ENCODE measurements at places on chromosomes 11 and 22. TPM values are rescaled to one million over a fixed set of nuclear protein-coding genes. Genes with fewer than 3 reads are reported as not detected.

GRCh38 chr11:126416542-126417090 is 61.1 kb downstream of the ST3GAL4 start:
- peak; percentile 90 for DNase-seq

GRCh38 chr11:12741671-12742216 is 67.5 kb downstream of the TEAD1 start:
- DNase-seq: no peak

DNA sequence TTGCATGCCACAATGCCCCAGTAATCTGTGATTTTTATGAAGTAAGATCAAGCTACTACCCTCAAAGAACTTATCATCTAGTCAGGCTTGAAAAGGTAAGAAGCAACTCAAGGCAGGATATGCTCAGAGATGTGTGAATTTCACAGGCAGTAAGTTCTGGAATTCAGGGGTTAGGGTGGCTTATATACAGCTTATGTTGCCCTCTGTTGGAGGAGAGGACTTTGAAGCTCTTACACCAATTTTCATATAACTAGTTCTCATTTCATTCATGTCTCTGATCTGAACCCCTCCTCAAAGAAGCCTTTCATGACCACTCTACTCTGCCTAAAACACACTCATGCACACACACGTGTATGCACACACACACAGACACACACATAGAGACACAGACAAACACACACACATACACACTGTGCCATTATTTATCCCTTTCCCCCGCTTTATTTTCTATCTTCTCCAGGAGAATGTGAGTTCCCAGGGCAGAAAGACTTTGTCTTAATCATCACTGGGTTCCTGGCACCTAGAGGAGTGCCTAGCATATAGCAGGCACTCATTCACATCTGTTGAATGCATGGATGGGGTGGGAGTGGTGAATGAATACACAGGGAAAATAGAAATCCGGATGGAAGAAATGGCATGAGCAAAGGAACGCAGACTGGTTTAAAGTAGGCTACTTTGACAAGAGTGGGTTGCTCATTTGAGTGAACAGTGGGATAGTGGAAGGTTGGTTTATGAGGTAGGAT is 220.7 kb upstream of the ZBED5 start:
- no peak for DNase-seq

- DNase-seq: peak; percentile 73
Observed at GRCh38 chr11:69636512-69637197, 4.3 kb upstream of the CCND1 start.

DNA sequence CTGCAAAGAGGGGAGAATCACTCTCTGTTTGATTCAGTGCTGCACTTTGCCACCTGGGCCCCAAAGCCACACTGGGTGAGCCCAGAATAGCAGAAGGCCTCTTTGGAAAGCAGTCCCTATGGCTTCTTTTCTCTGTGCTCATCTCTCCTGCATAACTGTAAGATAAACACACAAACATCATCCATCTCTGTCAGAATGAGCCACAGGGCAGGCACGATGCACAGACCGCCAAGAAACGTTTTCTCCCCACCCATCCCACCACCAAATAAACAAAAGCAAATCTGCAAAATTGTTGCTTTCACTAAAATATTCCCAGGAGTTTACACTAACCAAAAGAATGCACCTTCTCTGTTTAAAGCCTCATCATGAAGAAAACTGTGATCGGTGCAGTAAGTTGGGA is 196.4 kb upstream of the POU2AF2 start:
- no peak for DNase-seq

DNA sequence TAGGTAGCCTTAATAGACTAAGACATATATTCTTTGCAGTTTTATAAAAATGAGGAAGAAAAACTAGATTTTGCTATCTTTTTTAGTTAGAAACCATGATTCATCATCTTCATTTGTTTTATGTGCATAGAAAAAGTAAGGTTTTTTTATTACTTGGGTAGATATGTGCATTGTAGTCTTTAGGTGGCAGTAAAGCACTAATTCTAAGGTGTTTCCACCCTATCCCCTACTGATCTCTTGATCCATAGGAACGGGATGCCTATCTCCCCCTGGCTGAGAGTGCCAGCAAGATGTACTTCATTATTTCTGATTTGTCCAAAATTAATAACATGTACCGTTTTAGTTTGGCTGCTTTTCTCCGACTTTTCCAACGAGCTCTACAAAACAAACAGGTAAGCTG is 148.1 kb downstream of the DYNC2H1 start:
- no peak for DNase-seq

GRCh38 chr22:42026705-42027104 is 28.1 kb downstream of the WBP2NL start:
- DNase-seq: no peak

GRCh38 chr11:62855571-62856332 is 16.4 kb upstream of the WDR74 start:
- DNase-seq: peak; percentile 98

DNA sequence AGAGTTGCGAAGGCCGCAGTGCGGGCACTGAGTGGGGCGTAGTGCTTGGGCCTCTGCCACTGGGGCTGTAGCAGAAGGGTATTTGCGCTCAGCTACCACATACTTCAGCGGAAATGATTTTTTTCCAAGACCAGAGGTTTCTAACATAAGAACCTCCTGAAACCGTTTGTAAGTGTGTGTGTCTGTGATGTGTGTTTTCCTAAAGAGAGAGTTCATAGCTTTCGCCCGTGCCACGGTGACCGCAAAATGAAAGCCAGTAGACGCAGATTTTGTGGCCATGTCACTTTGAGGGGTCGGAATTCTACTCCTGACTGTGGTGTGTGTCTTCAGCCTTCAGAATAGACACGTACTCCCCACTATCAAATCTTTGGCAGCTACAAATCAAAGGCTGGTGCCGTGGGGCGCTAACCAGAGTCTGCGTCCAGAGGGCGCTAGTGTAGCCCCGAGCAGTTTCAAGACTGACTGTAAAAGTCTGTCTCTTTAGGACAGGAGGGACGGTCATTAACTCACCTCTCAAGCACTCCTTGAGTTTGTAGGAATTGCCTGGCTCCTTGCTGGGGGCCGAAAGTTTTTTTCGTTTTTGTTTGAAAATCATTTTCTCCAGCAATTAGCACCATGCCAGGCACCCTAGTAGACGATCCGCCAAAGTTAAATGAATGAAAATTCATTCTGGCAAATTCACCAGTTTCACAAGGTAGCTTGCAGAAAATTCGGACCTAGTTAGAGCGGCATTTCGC is 2.5 kb upstream of the CALCA start:
- peak; percentile 47 for DNase-seq

GRCh38 chr11:102850973-102851745 is 7.8 kb upstream of the MMP3 start:
- DNase-seq: peak; percentile 15

DNA sequence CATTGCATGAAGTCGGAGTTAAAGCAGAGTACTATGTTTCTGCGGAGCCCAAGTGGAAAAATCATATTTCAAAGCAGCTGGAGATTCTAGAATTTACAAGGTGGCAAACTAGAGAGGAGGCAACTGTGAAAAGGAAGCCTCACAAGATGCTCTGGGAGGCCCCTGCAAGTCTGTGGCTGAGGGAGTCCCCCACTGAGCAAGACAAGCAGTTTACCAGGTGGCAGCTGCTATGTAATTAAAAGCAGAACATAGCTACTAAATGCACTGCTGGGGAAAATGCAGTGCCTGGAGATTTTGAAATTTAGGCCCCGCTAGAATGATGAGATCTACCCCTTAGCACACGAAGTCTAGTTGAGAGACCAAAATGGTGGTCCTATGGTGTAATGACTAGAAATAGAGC is 728.0 kb downstream of the OPCML start:
- no peak for DNase-seq

GRCh38 chr11:11210446-11210845 is 142.6 kb downstream of the CSNK2A3 start:
- DNase-seq: no peak

- DNase-seq: no peak
Observed at GRCh38 chr11:119688356-119688755, 40.6 kb downstream of the NECTIN1 start.

DNA sequence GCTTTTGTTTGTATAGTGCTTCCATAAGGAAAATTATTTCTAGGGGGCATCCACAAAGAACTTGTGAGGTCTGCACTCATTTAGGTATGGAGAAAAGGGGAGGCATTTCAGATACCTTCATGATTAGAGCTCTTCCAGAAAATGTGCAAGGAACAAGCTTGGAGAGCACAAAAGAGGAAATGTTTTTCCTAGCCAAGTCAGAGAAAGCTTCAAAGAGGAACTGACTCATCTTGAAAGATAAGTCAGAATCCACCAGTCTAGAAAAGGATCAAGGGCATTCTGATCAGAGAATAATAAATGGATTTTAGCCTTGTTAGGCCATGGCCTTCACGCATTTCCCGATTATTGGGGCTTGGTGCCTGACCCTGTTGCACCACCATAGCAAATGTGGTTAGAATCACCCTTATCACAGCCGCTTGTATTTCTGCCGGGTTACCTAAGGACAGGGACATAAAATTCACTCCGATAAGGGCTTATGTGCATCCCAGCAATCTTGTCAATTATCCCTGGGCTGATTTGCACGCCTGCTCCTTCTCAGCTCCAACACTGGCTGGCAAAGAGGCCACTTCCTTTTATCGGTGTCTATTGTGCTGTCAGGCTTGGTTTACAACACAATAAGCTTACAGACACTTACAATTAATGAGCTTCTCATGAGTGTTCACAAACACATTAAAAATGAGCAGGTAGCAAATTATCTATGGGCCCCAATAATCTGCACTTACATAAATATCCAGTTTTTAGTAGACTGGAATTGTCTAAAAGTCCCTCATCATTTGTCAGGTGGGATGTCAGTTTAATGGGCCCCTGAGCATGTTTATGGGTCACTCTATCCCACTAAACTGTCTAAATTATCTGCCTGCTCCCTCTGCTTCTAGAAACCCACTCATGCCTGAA is 613.5 kb downstream of the SOX6 start:
- no peak for DNase-seq

- no peak for DNase-seq
Observed at GRCh38 chr11:101567071-101567470, 16.7 kb downstream of the TRPC6 start.

- DNase-seq: no peak
Observed at GRCh38 chr11:133745791-133746190, 99.5 kb downstream of the SPATA19 start.

DNA sequence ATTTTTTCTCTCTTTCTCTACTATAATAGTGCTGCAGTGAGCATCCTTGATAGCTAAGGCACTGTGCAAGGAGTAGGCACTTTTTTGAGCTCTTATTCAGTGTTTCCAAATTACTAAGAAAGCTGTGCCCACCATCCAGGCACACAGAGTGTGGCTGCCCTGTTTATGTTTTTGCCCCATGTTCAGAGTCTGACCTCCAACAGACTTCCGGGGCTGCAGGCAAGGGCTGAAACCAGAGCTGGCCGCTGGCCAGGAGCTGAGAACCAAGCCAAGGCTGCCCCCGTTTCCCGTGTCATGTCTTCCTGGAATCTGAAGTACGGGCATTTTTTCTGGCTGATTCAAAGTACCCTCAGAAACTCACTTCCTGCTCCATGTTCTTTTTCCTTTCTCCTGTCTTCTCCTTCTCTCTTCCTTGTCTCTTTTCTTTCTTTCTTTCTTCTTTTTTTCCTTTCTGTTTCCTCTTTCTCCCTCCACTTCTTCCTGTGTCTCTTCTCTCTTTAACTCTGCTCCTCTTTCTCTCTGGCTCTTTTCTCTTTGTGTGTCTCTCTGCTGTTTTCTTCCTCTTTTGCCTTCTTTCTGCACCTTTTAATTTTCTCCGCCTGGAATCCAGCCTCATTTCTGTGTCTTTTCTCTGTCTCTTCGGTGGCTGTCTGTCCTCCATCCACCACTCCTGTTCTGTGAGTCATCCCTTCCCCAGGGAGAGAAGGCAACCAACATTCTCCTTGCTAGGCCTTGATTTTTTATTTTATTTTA is 17.0 kb upstream of the KCTD14 start:
- peak; percentile 79 for DNase-seq

GRCh38 chr22:49765091-49765771 is 62.4 kb downstream of the BRD1 start:
- DNase-seq: peak; percentile 6

DNA sequence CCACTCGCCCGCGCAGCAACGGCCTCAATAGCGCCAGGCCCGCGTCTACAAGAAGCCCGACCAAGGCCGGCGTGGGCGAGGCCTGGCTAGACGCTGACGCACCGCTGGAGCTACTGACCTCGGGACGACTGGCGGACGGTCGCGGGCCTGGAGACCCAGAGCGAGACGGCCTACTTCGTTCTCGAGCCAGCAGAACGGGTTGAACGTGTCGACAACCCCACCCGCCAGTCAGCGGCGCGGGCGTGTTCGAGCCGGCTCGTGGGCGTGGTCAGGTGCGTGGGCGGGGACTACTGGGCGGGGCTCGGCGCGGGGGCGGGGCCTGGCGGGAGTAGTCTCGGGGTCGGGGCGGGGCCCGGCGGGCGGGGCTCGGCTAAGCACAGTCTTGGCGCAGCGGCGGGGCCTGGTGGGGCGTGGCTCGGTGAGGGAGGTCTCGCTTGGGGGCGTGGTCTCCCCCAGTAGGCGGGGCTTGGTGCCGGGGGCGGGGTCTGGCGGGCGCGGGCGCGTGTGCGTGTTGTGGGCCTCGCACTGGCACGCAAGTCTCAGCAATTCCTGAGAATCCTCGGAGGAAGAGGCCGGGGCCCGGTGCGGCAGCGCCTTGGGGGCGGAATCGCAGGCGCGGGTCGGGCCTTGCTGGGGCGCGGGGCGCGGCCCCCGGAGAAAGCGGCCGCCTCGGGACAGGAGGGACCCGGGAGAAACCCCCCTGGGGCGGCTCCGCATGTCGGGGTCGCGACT is at the start of gene RNH1:
Gene RNH1 (minus strand): TSS at position 248 of the 732 bp plus-strand sequence. CDS start 5,080 bp downstream, outside the sequence.
- peak; percentile 99 for DNase-seq

GRCh38 chr22:28143961-28144745 is 225.1 kb upstream of the PITPNB start:
- DNase-seq: no peak

GRCh38 chr11:110582728-110583432 is 129.4 kb downstream of the ARHGAP20 start:
- no peak for DNase-seq

DNA sequence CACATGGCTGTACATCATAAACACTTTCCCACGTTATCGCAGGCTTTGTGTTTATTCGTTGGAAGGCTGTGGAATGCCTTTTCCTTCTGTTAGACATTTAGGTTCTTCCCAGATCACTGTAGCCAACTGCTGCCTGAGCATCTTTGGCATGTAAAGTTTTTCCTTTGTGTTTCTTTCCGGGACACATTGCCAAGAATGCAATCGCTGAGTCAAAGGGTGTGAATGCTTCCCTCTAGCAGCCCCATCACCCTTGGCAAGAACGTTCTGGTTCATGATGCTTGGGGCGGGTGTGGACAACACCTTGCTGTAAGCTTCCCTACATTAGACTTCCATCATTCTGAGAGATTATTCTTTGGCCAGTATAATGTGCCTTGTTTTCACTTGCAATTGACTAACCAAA is 136.2 kb downstream of the OSBP2 start:
- DNase-seq: peak; percentile 26

- peak; percentile 11 for DNase-seq
Observed at GRCh38 chr11:1150769-1151365, 6.9 kb upstream of the MUC5AC start.

The NAALAD2 gene
- 1.3 TPM for total RNA-seq

The TPBGL gene
- total RNA-seq: not detected

The OR8A1 gene
- total RNA-seq: not detected

The CST6 gene
- total RNA-seq: not detected

The TRPM5 gene
- total RNA-seq: 1.4 TPM

The C11orf65 gene
- 1.1 TPM for total RNA-seq

The IGF2 gene
- 11.3 TPM for total RNA-seq

The LUZP2 gene
- total RNA-seq: 2.4 TPM

The CD44 gene
- 104 TPM for total RNA-seq

The OR10D3 gene
- not detected for total RNA-seq

The TMEM25 gene
- 4.4 TPM for total RNA-seq

The EPS8L2 gene
- total RNA-seq: 352 TPM

The MN1 gene
- 3.5 TPM for total RNA-seq

The CSF2RB gene
- total RNA-seq: 1.2 TPM

Data from transverse colon (tissue), 4 donors.